Stimulated activated CD4-positive, alpha-beta T cell treated with anti-CD3 and anti-CD28 coated beads, Interleukin-15, amount 100 ng/mL, for 48 hours (primary cell): ENCODE measurements at places on chromosomes 3 and 15.
A peak's percentile ranks its signal among the peaks of the same experiment; 100 is the strongest.

- no peak for DNase-seq
Measured at GRCh38 chr15:27438403-27439375, 467.7 kb downstream of the GABRG3 start.

- DNase-seq: no peak
Measured at GRCh38 chr3:31668242-31668641, 135.5 kb downstream of the STT3B start.

- DNase-seq: no peak
Measured at GRCh38 chr3:146536681-146537080, 7.7 kb downstream of the PLSCR1 start.

GRCh38 chr3:117536006-117536405, 826.4 kb downstream of the TUSC7 start:
- DNase-seq: no peak

DNA sequence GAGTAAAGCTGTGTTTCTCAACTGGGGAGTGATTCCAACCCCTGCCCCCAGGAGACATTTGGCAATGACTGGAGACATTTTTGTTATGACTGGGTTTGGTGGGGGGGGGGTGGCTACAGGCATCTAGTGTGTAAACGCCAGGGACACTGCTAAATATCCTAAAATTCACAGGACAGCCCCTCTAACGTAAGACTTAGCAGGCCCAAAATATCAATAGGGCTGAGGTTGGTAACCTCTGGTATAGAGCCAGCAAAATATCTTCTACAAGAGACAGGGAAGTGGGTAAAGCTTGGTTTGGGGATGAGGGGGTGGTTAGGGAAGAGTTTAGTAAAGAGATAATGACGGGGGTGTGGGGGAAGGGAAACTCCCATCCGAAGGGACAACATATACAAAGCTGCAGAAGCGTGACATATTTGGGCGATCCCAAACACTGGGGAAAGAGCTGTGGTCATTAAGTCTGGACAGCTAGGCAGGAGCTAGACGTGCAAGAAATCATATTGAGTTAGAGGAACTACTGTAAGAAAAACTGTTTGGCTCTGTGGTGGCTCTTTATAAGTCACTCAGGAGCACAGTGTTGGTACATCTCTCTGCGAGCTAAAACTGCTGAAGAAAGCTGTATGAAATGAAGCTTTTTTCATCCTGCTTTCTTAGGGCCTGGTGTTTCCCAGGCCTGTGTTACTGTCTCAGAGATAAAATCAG, 697 bp upstream of the TRIM69 start:
- no peak for DNase-seq

- DNase-seq: peak; percentile 51
Measured at GRCh38 chr3:105836533-105836932, 32.3 kb downstream of the CBLB start.

GRCh38 chr15:39629371-39629770, 48.5 kb downstream of the THBS1 start:
- peak; percentile 46 for DNase-seq

DNA sequence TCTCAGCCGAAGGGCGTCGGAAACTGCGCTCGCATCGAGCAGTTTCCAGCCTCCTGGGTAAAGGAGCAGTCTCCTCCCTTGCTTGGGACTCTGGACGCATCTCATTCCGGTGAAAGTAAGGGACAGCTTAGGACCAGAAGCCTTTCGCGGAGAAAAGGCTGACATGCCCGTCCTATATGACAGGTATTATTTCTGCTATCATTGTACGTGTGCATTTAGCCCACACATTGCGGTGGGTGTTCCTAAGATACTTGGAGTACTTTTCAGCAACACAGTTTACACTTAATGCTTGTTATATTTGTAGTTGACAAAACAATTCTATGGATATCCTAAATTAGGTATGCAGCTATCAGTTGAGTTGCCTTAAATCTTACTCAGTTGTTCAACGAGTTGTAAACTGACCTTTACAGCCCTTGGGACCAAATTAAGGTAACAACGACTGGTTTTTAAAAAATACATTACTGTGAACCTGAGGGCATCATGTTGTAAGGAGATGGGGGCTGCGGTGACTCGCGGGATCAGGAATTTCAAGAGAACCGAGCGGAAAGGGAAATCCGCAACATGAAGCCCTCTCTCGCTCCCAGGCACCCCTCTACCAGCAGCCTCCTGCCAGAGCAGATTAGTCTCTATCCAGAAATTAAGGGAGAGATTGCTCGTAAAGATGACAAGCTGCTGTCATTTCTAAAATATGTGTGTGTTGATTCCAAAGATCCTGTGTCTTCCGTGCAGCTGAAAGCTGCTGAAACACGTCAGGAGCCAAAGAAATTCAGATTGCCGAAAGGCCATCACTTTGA, 632 bp upstream of the COPS2 start:
- no peak for DNase-seq

GRCh38 chr15:60966316-60966715, 262.8 kb downstream of the RORA start:
- no peak for DNase-seq

GRCh38 chr3:152703245-152703890, 131.6 kb upstream of the P2RY1 start:
- DNase-seq: no peak

DNA sequence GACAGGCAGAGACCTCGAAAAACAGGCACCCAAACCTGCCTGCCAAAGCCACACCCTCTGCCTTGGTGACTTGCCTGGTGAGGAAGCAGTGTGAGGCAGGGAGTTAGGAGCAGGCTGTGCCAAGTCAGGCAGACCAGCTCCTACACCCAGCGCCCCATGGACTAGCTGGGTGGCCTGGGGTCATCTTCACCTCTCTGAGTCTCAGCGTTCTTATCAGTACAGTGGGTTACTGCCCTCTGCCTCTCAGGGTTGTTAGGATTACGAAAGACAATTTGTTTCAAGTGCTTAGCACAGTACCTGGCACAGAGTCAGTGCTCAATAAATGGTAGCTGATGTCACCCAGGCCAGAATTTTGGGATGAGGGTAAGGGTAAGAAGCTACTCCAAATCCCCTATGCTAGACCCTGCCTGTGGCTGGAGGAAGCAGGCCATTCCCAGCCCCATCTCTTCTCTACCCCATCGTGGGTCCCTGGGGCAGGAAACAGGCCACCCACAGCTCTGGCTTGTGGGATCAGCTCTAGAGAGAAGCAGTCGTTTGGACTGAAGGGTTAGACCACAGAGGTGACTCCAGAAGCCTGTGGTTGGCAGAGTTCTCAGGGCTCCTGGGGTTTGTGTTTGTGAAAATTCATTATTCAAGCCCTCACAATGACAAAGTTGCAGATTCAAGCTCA, 10.1 kb downstream of the SLC51B start:
- DNase-seq: no peak

- DNase-seq: no peak
Measured at GRCh38 chr3:41199866-41200668, 762 bp downstream of the CTNNB1 start.

GRCh38 chr15:29456255-29456654, 186.6 kb upstream of the NSMCE3 start:
- no peak for DNase-seq

DNA sequence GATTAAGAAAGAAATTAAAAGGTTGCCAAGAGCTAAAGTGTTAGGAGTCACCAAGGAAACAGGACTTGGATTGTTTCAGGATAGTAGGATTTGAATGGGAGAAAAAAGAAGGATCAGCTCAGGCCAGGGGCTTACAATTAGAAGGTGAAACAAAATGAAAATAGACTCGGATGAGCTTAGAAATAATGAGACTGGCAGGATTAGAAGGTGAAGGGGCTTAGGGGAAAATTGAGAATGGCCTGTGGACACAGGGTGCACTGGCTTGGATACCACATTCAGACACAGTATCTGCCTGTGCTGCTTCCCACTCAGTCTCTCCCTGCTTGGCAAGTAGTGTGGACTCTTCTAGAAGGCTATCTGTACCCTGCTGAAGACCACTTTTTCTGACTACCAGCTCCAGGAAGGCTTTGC, 206.1 kb upstream of the ATP10A start:
- DNase-seq: no peak

GRCh38 chr3:71271596-71271995, 311.9 kb downstream of the FOXP1 start:
- DNase-seq: no peak

DNA sequence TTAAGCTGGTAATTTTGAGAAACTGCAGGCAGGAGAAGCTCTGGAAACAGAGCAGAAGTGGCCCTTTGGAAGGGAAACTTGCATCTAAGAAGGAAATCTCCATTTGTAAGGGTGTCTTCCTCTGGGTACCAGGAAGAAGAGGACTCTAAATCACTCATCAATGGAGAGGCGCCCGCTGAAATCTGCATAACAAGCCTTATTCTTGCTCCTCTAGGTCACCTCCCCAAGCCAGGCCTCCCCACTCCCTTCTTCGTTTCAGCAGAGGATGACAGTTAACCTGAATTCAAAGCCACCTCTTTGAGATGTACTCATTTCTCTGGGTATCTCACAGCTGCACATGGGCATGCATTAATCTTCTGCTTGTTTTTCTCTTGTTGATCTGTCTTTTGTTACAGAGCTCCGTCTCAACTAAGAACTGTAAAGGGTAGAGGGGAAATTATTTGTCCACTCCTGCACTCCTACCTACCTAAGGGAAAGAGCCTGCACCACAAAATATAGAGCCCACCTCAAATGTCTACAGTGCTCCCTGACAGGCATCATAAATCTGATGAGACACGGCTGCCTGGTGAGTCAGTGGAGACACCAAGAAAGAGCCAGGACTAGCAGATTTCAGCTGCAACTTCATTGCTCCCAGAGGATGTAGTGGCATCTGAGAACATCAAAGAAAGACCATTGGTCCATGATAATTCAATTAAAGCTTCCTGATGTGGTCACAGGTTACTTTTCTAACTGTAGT, 51.5 kb downstream of the GABRB3 start:
- DNase-seq: no peak

GRCh38 chr3:84724877-84725276, 233.9 kb upstream of the CADM2 start:
- no peak for DNase-seq

GRCh38 chr3:160953686-160954085, 151.5 kb downstream of the B3GALNT1 start:
- DNase-seq: no peak

- DNase-seq: no peak
Measured at GRCh38 chr3:127233371-127233770, 40.4 kb downstream of the PRR23E start.

DNA sequence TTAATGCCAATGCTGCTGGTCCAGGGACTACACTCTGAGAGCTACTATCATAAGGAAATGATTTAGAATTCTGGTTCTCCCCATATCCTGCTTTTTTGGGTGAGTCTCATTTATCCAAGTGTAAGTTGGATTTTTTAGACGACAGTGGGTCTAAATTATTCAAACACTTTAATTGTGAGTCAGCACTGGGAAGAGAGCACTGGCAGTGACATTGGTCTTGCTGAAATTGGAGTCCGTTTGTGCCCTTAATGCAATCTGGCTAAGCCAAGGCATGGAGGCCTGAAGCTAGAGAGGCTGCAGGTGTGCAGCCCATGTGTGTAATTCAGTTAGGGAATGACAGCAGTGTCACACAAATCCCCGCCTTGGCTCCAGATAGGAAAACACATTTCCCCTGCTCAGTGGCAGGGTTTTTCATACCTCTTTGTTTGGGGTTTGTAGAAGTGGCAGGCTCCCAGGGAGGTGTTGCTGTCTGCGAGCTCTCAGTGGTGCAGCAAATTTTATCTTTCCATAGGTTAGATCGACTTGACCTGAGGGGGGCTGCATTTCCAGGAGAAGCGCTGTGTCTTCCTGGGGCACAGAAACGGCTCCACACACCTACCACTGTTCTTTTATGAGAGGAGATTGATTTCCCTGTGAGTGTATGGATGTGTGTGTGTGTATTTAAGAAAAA, 197.7 kb downstream of the CD47 start:
- no peak for DNase-seq

- no peak for DNase-seq
Measured at GRCh38 chr3:194300936-194301335, 50.2 kb downstream of the CPN2 start.

DNA sequence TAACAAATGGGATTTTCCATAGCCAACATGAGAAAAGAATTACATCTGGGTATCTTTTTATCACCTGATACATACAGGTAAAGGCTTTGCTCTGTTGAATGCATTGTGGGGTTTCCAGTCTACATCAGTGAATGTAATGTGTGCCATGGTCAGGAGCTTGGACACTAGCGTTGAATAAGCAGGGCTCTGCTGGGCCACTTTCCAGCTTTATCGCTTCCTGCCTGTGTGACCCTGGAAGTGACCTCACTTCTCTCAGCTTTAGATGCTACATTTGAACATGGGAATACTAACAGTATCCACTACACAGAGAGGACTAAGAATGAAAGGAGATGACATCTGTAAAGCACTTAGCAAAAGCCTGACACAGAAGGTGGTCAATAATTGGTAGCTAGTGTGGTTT, 40.1 kb downstream of the TTC23 start:
- DNase-seq: no peak

DNA sequence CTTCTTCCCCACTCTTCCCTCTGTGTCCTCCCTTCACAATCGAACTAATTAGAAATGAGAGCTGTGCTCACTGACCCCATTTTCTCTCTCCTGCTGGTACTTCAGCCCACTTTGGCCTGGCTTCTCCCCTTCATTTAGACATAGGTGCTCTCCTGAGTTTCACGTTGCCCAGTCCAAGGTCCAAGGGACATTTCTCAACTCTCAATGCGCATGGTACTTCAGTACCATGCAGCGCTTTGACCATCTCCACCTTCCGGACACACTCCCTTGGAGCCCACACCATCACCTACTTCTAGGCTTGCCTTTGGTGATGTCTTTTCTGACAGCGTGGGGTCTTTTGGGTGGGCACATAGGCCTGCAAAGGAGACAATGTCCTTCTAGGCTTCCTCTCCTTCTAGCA, 99.7 kb downstream of the ABHD5 start:
- DNase-seq: no peak

- DNase-seq: peak; percentile 40
Measured at GRCh38 chr3:106473576-106474475, 605.0 kb upstream of the CBLB start.

DNA sequence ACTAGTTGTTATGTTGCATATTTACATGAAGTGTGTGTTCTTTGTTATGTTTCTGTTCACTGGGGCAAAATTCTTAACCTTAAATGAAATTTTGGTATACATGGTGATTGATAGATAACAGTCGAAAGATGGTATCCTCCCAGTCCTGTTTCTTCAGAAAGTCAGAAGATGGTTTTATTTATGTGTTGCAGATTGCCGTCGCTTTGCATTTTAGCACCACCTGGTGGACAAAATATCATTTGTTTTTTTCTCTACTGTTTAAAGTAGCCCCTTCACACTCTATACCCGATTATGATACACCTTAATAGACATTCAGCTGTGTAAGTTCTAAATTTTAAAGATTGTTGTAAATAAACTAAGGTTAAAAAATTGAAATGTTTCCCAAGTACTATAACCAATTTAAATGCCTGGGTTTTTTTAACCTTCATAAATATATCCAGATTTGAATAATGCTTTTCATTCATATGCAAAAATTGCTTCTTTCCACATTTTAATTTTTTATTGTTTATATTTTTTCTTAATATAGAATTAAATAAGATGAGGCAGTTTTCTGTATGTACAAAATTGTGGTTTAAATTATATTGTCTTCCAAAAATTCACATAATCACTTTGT, 152.2 kb downstream of the ALCAM start:
- no peak for DNase-seq

DNA sequence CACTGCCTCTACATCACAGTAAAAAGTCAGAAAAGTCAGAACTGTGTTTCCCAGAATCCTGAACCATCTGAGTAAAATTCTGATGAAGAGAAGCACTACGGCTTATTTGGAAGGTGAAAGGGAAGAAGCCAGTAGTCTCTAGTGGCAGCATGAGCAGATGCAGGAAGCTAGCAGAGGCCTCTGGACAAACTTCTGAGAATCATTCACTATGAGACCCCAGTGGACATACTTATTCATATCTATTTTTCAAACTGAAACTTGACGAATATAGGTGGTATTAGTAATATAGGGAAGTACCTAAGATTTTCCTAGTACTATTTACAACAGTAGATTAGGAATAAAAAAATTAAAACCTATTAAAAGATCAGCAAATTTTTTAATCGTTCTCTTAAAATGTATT, 272.8 kb upstream of the TTC14 start:
- no peak for DNase-seq
